ENCODE measurements at places on chromosomes 5 and 9.

GRCh38 chr9:25716220-25716872 is 38.1 kb upstream of the TUSC1 start:
- DNase-seq = no peak

- DNase-seq = no peak
Observed at GRCh38 chr5:111211341-111211740, 12.8 kb upstream of the CAMK4 start.

GRCh38 chr5:157306692-157307471 is 41.0 kb downstream of the CYFIP2 start:
- no peak for DNase-seq

- DNase-seq = no peak
Observed at GRCh38 chr5:81154725-81155124, 78.4 kb upstream of the CKMT2 start.

- no peak for DNase-seq
Observed at GRCh38 chr9:129627556-129628440, 1.8 kb downstream of the NTMT1 start.
